ENCODE measurements at places on chromosomes 4 and X.

- no peak for DNase-seq
Measured at GRCh38 chr4:95360906-95361695, 187.7 kb downstream of the UNC5C start.

GRCh38 chr4:113675731-113676697, 85.5 kb downstream of the CAMK2D start:
- no peak for DNase-seq

DNA sequence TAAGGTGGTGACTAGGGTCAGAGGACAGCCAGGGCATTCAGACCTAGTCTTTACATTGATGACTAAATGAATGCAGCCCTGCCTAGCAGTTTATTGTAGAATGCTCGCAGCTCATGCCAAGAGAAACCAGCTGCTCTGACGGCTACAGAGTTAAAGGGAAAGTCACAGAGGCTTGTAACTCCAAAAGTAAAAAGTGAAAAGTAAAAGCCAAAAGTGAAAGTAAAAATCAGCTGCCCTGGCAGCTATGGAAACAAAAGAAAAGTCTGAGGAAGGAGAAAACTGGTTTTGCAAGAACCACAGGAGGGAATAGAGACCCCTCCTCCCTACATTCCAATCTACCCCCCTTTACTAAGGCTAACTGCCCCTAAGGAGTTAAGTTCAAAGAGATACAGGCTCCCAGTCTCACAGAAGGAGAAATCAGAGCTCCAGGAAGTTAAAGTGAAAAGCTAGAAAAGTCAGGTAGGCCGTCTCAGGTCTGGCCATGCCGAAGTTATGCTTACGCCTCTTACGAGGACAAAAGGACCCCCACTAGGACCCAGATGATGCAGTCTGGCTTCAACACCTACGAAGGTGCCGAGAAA, 6.0 kb downstream of the GAGE10 start:
- no peak for DNase-seq

DNA sequence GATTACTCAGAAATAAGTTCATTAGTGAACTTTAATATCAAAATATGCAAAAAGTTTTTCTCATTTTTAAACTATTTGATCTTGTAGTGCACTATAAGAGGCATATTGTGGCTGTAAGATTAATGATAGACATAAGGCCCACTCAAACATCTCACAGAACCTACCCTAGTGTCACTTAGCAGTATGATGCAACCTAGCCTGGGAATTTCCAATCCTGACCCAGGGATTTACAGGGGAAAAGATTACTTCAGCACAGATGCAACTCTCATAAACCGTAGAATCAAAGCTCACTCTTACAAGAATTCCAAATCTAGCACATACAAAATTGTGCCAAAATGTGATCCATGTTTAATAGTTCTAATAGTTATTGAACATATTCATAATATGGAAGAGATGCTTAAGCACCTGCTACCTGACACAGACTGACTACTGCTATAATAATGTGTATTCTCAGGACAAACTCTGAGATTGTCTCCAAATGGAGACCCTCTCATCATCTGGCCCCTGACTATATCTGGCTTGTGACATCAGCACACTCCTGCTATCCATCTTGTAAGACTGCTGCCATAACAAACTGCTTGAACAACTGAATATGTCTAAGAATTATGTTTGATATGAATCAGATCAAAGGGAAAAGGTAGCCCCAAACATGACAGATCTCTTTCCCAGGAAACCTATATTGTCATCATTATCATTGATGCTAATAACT, 271.9 kb downstream of the PABPC4L start:
- no peak for DNase-seq

DNA sequence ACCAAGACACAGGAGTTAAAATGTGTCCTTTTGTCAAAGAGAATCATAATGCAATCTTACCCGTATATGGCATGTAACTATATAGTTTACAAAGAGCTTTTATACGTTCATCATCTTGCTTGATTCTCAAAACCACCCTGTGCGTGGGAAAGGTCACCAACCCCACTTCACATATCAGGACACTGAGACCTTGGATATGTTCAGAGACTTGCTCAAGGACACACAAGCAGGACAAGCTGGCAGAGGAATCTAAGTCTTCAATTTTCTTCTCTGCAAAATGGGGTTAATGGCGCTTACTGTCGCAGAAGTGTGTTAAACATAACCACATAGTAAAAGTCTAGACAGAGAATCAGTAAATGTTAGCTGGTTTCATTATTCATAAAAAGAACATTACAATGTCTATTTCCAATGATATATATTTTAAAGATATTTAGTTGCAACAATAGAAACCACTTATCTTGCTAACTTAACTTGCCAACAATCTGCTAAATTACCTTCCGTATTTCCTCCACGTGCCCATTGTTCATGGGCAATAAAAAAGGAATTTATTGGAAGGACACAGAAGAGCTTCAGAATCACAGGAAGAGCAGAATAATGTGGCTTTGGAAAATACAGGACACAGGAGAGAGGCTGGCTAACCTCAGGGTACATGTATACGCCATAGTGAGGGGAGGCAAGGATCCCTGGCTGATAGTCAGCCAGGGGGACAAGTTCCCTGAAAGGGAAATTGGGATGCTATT, 64.6 kb upstream of the TAPT1 start:
- DNase-seq, result no peak

All from adrenal gland (tissue), 19 donors.